Cardiac ventricle fibroblast (primary cell): ENCODE measurements at places on chromosomes 12 and 14. TPM values are rescaled to one million over a fixed set of nuclear protein-coding genes. Genes with fewer than 3 reads are reported as not detected.

Gene GLT8D2
- total RNA-seq, result 71.8 and 79.5 TPM in 2 replicates

Gene CD163L1
- total RNA-seq, result not detected in 2 replicates

Gene GDF3
- not detected in 2 replicates for total RNA-seq

Gene GARIN6
- total RNA-seq, result not detected in 2 replicates

Gene GLS2
- not detected in 2 replicates for total RNA-seq

Gene PLEKHH1
- total RNA-seq, result 0.12 and 0.78 TPM in 2 replicates

Gene PTHLH
- 0.20 and 0.56 TPM in 2 replicates for total RNA-seq

Gene MOK
- total RNA-seq, result 19.2 and 26.3 TPM in 2 replicates

Gene DENND5B
- 6.4 and 7.6 TPM in 2 replicates for total RNA-seq

Gene IFNG-AS1
- total RNA-seq, result not detected in 2 replicates

Gene CCDC38
- not detected in 2 replicates for total RNA-seq

Gene SERPINA9
- not detected in 2 replicates for total RNA-seq

Gene PLXNC1
- 2.9 and 5.5 TPM in 2 replicates for total RNA-seq

Gene ITFG2
- 11.2 and 12.1 TPM in 2 replicates for total RNA-seq

Gene OR6C2
- not detected in 2 replicates for total RNA-seq

Gene SYCP3
- total RNA-seq, result not detected in 2 replicates
